ENCODE measurements at places on chromosomes 1 and 21.

DNA sequence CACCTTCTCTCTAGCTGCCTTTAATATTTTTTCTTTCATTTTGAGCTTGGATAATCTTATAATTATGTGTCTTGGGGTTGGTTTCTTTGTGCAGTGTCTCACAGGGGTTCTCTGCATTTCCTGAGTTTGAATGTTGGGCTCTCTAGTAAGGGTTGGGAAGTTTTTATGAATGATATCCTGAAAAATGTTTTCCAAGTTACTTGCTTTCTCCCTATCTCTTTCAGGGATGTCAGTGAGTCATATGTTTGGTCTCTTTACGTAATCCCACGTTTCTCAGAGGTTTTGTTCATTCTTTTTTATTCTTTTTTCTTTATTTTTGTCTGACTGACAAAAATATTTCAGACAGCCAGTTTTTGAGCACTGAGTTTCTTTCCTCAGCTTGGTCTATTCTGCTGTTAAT lies 55.4 kb upstream of the CCDC190 start:
- DNase-seq = no peak

DNA sequence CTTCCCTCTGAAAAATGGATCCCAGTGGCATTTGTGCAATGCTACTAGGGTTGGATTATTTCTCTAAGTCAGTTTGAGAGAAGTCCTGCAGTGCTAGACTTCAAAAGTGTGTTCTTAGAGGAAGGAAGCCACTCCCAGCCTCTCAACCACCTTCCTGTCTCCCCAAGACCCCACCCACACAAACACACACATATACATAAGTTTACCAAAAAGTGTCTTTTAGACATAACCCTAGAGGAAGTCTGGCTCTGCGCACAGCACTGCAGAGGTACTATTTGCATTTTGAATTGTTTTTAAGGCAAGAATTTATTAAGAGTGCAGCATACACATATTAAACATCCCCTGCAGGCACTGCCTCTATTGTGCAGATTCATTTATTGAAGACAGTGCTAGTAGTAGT lies 127.3 kb downstream of the HHIPL2 start:
- no peak for DNase-seq

- DNase-seq = no peak
Measured at GRCh38 chr21:42653231-42654061, at the start of gene PDE9A. TSS of gene PDE9A (plus strand) at chr21:42653621. CDS start at chr21:42653815, 194 bp downstream.

DNA sequence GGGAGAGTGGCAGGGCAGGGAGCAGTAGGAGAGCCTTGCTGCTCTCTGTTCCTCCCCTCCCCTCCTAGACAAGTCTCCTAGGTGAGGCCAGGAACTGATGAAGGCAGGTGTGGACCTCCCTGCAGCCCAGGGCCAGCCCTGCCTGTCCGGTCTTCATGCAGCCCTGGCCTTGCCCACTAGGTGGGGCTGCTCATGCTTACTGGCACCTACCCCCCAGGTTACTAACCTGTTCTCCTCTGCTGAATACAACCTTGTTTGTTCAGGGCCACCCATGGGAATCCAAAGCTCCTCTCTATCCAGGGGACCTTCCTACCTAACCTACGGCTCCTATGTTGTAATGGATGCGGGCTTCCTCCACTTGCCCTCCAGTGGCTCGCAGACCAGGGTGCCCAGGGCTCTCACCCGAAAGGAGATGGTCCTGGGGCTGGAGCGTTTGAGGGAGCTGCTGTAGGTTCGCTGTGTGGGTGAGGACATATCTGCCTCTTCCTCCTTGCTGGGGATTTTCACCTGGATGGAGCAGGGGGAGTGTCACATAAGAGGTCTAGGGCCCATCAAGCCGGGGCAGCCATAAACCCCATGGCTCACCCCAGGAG lies 7.9 kb upstream of the TNNT2 start:
- DNase-seq = peak; percentile 18

DNA sequence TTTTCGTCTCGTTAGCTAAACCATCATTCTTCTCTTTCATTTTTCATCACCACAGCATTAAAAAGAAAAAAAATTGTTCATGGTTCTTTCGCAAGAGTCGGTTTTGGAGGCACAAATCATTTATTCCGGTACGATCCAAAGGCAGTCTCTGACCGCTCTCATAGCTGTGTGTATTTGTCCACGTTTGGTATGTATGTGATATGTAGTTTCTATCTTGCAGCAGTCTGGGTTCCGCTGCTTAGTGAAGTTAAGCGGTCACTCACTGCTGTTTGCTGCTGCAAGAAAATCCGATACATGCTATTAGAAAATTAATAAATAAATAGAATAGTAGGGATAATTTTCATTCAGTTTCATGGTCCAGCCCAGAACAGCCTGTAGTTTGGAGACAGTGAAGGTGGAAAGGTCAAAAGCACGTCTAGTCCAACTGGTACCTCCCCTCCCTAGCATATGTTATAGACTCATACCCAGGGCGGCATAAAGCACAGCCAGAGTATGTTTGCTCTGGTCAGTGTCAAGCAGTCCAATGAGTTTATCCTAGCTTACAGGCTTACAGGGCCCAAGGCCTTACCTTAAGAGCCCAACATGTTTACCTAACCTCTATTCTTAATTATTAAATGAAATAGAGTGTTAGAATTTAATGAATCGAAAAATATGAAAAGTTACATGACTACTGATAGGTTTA lies 2.5 kb downstream of the FMN2 start:
- DNase-seq = no peak

- DNase-seq = no peak
Measured at GRCh38 chr1:37825506-37825905, 17.5 kb upstream of the YRDC start.

- no peak for DNase-seq
Measured at GRCh38 chr1:26542771-26543451, 13.3 kb downstream of the RPS6KA1 start.

DNA sequence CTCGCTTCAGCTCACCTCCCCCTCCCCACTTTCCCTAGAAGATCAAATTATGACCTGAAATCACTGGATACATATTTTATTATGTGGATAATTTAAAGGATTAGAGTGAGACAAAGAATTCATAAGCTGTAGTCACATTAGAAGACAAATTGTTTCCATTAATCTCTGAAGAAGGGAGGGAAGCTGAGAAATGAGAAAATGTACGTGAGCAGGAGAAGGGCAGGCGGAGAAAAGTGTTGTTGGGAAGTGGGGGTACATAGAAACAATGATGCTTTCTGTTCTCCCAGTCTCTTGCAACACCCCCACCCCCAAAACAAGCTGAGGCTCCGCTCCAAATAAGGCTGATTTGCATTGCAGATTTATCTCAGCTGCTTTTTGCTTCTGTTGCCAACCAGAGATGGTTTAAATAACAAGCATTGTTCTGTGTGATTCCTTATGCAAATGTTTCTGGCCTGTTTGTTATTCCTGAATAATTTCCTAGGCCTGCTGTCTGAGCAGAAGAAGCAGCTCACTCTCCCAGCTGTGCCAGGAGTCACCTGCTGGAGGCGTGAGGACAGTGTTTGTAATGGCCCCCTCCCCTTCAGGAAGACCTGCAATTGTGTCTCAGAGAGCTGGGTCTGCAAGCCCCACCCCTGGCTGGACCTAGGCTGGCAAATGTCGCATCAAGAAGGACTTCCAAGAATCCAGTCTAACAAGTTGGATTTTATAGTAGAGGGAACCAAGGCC lies 121.8 kb upstream of the TNR start:
- DNase-seq = no peak

DNA sequence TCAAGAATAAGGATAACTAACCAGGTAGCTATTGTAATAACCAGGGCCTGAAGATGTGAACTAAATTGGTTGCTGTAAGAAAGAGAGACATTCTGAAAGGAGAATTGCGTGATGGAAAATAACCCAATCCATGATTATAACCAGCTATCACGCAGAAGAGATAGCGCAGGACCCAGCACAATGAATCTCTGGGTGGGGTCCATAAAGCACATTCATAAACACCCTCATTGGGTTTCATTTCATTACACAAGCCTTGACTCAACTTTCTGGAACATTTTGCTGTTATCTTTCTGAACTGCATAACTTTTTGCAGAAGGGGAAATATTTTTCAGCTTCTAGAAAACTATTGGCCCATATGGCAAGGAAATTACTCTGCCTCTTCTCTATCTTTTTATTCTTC lies 45.3 kb upstream of the CDC7 start:
- no peak for DNase-seq

DNA sequence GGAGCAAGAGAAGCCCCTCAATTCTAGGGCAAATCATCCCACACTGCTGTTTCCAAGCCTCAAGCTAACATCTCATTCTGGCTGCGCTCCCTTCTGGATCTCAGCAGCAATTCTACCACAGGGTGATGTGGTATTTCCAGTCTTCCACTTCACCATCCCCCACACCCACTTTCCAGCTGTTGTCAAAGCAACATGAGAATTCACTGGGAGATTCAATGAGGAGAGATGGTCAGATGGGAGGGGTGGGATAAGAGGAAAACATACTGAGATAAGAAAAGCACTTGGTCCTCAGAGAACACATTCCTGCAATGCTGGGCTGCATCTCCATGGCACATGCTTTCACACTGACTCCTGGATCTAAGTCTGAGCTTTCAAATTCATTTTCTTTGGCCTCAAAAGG lies 47.3 kb upstream of the LRRC52 start:
- DNase-seq = no peak

- DNase-seq = no peak
Measured at GRCh38 chr1:162943622-162944021, 82.6 kb upstream of the CCDC190 start.

- DNase-seq = no peak
Measured at GRCh38 chr1:20381045-20381641, 90.5 kb downstream of the VWA5B1 start.

GRCh38 chr1:32172621-32173245 lies 6.7 kb upstream of the TXLNA start:
- no peak for DNase-seq

DNA sequence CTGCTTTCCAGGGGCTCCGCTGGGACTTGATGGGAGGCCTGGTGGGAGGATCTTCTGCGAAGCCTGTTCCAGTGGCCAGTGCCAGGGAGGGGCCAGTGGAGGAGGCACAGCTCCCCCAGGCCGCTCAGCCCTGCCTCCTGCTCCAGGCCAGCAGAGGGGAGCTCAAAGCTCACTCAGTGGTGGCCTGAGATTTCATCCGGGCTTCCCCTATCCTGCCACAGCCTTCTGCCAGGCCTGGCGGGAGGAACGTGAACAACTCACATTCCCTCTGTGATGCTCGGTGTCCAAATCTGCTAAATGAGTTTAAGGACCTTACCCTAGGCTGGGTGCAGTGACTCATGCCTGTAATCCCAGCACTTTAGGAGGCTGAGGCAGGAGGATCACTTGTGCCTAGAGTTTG lies 3.3 kb downstream of the CLCNKB start:
- no peak for DNase-seq

- no peak for DNase-seq
Measured at GRCh38 chr1:27031235-27032118, 18.8 kb upstream of the TENT5B start.

DNA sequence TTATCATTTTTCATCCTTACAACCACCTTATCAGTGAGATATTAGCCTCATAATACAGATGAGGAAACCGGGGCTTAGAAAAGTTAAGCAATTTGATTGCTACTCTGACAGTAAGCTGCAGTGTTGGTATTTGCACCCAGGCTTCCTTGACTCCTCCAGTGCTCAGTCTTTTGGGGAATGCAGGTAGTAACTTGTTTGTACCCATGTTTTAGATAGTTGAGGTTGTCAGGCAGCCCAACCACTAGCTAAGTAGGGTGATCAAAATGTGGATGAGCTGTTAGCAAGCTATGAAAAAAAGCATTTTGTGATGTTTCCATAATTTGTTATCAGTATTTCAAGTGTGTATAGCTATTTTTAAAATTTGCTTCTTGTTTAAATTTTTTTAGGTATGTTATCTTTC lies 80.8 kb downstream of the SASS6 start:
- no peak for DNase-seq

DNA sequence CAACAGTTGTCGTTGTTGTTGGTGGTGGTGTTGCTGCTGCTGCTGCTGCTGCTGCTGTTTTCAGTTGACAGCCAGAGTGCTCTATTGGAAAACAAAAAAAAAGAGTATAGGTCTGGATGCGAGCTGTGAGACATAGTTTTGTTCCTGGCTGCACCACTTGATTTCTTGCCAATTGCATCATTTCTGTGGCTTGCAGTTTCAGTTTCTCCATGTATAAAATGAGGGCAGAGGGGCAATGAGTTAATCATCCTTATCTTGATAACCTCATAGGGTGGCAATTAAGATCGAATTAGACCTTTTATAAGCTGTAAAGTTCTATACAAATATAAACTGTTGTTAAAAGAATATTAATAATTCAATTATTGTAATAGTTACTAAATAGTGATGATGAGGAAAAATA lies 156.7 kb downstream of the DMRTA2 start:
- DNase-seq = no peak

GRCh38 chr21:38622081-38622826 lies 124.0 kb upstream of the ERG start:
- DNase-seq = no peak

DNA sequence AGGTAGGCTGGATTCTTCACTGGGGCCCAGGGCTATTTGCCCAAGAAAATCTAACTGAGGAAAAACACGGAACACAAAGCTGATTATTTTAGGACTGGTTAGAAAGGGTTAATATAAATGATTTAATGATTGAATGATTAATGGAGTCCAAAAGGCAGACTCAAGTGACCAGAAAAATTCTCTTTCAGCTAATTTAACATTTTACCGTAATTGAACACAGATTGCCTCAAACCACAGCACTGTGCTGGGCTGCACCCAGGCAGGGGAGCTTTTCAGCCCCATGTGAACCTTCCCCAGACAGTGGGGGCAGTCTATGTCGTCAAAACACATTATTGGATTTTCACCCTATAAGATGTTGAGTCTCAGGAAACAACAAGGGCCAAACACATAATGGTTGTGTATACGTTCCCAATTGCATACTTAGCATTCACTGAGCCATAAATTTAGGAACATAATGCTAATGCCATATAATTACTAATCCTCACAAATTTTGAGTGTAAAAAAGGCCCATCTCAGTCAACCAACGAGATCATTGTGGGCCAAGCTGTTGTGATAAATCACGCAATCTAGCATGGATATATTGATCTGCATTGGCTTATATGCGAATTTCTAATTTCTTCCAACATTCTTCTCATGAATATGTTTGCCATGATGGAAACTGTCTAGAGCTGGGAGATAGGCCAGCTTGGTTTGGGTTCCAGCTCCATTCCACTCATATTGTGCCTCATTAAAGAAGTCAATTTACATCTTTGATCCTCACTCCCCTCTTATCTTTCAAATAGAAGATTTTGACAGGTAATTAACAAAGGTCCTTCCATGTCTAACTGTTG lies 27.7 kb downstream of the DSCAM start:
- DNase-seq = no peak

GRCh38 chr1:235409042-235409820 lies 42.0 kb downstream of the TBCE start:
- DNase-seq = no peak

GRCh38 chr1:223074445-223075300 lies 68.4 kb downstream of the TLR5 start:
- DNase-seq = no peak

DNA sequence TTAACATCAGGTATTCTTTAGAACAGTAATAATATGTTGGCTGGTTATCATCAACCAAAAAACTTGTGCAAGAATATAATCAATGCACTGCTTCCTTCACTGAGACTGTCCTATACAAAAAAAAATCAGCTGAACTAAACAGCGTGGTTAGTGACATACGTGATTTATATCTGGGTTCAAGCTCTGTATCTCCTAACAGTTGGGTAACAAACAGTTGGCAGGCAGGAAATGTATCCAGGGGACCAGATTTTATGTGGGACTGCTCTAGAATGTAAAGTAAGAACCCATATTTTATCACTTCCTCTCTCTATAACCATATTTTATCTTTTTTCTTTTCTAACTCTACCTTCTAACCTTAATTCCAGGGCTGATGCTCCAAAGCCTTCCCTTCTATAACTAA lies 8.0 kb downstream of the ACBD6 start:
- DNase-seq = no peak

Data from stimulated activated CD4-positive, alpha-beta T cell treated with anti-CD3 and anti-CD28 coated beads, Interleukin-1b, Interleukin-23, amount 100 ng/mL, for 24 hours (primary cell).